ENCODE measurements at places on chromosomes 5 and 9.

DNA sequence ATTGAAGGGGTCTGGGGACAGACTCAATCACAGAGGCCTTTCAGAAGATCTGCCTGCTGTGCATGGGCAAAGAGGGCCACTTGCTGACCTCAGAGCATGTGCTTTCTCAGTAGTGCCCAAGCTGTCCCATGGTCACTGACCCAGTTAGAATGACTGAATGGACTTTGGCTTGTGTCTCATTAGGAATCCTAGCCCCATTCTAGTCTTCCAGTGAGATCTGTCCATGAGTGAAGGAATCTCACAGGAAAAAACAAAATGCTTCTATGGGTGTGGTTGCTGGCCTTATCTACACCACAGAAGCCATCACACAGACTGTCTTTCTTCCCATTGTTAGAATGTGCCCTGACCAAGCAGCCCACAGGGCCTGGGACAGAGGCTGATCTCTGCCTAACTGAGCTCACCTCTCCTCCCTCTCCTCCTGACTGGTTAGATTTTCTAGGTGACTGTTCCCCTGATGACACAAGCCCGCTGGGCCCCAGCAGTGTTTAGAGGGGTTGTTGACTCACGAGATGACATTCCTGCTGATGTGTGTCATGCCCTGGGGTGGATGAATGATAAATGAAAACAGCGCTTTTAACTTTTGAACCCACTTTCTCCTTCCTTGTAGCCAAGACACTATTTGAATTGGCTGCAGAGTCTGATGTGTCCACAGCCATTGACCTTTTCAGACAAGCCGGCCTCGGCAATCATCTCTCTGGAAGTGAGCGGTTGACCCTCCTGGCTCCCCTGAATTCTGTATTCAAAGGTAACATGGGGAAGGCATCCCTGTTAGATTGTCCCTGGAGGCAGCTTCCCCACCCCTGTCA is 24.8 kb downstream of the TGFBI start:
- peak; percentile 98 for DNase-seq

DNA sequence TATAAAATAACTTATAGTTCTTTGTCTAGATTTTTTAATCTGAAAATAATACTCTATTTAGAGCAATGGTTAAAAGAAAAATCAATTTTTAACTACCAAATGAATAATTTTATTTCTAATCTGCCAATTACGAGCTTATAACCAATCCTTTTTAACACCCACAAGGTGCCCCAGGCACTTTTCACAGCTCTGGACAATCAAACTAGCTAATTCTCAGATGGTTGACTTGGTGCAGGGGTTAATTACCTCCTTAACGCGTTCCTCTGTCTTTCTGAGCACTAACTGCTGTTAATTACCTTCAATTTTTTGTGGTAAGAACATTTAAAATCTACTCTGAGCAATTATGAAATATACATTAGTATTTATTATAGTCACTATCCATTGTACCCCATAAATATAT is 109.6 kb upstream of the PJA2 start:
- DNase-seq, result no peak

DNA sequence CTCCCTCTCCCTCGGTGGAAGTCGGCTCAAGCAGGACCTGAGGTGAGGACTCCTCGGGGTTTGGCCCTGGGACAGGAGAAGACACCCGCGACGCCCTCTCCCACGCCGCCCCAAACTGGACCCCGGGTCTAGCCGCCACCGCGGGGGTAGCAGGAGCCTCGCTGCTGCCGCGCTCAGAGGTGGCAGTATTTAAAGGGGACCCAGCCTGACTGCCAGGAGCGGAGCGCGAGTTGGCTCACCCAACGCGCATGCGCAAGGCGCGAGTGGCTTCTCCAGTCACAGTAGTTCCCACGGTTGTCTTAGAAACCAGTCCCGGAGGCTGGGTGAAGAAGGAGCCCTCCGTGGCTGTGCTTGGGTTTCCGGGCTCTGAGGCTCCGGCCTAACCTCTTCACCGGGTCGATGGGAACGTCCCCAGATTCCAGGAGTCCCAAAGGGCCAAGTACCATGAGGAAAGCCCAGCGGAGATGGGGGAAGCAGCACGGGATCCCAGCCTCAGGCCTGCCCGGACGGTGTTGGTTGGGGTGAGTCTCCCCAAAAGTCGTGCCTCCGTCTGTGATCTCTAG is 477.8 kb downstream of the SPATA31A7 start:
- DNase-seq, result no peak

GRCh38 chr9:135990468-135991429 is 29.6 kb upstream of the UBAC1 start:
- DNase-seq, result peak; percentile 60

DNA sequence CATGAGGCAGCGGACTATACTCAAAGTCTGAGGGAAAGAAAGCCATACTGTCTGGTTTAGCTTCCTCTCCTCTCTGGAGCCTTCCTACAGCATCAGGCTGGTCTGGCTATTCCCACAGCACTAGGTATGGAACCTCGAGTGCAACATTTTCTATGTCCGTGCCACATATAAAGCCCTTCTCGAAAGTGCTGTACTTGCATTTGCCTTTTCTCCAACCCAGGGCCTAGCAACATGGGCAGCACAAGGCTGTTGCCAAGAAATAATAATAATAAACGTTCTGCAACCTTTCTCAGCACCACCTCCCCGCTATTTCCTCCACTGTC is 804 bp downstream of the MED10 start:
- peak; percentile 34 for DNase-seq

DNA sequence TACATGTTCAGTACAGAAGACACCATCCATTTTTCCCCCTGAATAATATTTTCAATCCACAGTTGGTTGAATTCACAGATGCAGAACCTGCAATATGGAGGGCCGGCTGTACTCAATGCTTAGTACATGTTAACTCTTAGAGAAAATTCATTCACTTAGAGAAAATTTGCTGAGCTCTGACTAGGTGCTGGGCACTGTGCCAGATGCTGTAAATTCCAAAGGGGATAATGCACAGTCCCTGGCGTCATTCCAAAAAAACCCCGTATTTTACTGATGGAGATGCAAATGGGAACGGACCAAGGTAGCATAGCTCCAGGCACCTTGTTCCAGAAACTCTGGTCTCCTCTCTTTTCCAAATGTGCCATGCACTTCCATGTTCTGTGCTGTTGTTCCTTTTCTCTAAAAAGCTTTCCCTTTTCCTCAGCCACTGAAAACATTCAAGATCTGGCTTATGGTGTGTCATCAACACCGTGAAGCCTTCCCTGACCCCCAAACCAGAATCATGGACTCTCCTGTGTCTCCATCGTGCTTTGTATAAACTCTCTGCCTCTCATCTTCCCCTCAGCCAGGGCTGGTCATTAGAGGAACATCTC is 55.7 kb upstream of the COL15A1 start:
- DNase-seq, result peak; percentile 49

DNA sequence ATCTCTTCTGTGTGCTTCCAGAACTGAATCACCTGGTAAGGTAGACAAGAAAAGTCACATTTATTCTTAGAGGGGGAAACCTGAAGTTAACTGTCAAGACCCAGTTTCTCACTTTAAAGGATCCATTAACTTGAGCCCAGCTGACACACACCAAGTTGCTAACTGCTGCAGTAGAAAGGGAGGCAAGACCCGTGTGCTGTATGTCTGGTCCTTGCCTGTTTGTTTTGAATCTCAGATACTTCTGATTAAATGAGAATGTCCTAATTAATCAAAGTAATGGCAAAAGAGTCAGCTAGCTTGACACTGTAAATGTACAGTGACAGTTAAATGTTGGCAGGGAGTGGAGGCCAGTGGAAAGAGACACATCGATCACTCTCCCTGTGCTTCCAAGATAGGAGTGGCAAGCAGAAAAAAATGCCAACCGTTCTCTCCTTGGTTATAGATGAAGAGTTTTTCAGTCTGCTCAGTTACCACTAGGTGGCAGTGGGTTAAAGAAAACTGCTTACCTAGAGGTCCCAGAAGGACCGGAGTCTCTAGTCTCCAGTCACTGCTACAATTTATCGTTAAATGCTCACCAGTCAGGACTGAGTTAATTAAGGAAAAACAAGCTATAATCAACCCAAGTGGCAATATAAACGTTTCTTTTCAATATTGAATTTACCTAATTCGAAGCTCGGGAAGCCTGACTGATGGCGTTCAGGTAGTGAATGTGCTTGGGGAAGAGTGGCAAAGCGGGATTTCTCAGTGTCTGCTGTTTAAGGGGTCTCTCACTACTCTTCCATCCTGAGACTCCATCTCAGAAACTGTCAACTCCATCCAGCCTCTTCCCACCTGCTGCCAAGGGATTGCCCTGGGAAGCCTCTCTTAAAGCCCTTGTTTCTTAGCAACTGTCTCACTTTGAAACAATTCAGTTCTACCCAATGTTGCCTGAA is 18.4 kb downstream of the LSM11 start:
- DNase-seq, result peak; percentile 77

DNA sequence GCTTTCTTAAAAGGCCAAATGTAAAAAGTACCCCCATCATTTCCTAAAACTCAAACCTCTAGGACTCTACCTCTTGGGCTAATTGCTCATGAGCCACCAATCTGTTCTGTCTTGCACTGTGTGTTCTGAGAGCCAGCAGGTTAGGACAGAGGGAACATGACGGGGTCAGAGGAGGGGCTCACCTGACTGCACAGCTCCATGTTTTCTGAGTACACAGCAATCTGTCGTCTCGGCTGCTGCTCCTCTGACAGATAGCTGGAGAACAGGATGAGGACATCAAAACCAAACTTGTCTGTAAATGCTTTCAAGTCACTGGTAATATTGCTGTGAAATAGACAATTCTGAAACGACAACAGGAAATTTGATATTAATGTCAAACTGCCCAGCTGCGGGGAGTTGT is 50.9 kb upstream of the PCA3 start:
- DNase-seq, result no peak

DNA sequence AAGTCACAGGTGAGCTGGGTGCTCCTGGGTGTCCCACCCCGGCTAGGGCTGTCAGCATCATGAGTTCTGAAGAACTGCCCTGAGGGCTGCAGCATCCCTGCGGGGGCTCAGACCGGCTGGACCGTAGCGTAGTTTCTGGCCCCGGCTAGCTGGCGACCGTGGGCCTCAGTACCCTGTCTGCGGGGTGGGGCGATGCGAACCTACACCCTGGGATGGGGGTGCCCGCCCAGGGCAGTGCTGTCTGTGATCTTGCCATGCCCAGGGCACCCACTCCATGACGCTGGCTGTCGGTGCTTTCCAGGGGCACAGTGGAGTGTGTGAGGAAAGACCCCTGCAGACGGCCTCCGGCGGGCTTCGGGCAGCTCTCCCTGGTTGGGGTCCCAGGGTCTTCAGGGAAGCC is 66.5 kb upstream of the IRX4 start:
- DNase-seq, result no peak

DNA sequence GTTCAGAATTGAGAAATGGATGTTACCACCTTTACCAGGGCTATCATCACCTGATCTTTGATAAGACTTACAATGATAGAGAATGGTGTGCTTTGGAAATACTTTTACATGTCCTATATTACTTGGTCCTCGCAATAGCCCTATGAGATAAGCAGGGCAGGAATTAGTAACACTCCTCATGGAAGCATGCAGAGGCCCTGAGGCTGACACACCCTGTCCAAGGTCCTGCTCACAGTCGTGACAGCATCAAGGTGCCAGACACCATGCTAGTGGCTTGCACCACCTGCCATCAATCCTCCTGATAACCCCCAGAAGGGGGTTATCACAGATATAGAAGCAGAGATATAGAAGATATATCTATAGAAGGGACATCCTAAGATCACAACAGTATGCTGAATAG is 216.8 kb upstream of the TBC1D2 start:
- DNase-seq, result no peak

DNA sequence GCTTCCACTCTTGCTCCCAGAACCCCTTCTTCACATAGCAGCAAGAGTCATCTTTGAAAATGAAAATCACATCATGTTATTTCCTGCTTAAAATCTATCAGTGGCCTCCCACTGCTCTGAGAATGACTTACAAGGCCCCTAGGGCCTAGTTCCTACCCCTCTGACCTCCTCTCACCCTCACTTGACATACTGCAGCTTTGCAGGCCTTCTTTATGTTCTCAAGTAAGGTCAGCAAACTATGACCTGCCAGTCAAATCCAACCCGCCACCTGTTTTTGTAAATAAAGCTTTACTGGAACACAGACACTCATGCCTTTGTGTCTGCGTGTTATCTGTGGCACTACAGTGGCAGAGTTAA is 185.7 kb downstream of the NR3C1 start:
- no peak for DNase-seq

- peak; percentile 67 for DNase-seq
These were observed 646 bp downstream of the SWI5 start for GRCh38 chr9:128276574-128277270.

GRCh38 chr5:4873652-4874051 is 266.5 kb upstream of the ADAMTS16 start:
- DNase-seq, result no peak

GRCh38 chr5:158698023-158698639 is 401.6 kb downstream of the EBF1 start:
- DNase-seq, result no peak

GRCh38 chr9:123929177-123929869 is 603 bp downstream of the DENND1A start:
- DNase-seq, result no peak

GRCh38 chr5:141402553-141403243 is at the start of gene PCDHGA9:
Gene PCDHGA9, plus strand, starts transcription at chr5:141402778. Its CDS starts 175 bp downstream, at chr5:141402953.
- peak; percentile 73 for DNase-seq

- DNase-seq, result no peak
These were observed 33.5 kb upstream of the UBAC1 start for GRCh38 chr9:135994501-135995192.

DNA sequence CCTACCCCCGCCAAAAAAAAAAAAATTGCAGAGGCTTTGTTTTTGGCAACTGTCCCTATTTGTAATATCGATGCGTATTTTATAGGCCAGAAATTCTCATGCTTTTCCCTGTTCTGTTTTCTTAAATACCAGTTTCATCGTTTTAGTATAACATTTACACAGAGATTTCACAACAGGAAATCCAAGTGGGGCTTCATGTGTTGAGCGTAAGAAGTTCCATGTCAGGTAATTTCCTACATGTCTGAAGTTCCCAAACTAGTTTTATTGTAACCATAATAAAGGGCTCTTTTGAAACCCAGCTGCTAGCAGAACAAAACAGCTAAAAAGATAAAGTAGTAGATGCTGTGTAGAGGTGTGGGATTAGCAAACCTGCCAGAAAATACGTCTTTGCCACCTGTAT is 4.2 kb downstream of the SMC5 start:
- DNase-seq, result no peak

Data from GM23248 (cell line).